ENCODE measurements at places on chromosomes 12 and 14. TPM values are rescaled to one million over a fixed set of nuclear protein-coding genes. Genes with fewer than 3 reads are reported as not detected.

GRCh38 chr12:67411562-67411961 lies 142.4 kb downstream of the CAND1 start:
- no peak for DNase-seq

- no peak for DNase-seq
Measured at GRCh38 chr14:85622986-85623685, 93.2 kb downstream of the FLRT2 start.

GRCh38 chr14:104680806-104681688 lies 8.4 kb upstream of the INF2 start:
- DNase-seq: no peak

DNA sequence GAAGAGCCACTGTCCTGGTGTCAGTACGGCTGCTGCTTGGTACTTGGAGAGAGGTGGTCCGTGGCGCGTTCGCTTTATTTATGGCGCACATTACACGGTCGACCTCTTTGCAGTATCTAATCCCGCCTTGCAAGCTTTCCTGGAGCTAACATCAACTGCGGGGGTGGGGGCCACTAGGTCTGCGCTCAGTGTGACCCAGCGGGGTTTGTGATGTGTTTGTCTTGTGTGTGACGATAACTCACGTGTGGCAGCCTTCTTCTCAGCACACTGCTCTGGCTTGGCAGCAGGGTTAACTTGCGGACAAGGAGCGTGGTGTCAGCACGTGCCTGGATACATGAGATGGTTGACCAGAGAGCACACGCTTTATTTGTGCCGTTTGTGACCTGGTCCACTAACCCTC lies 122.2 kb upstream of the RTL1 start:
- no peak for DNase-seq

DNA sequence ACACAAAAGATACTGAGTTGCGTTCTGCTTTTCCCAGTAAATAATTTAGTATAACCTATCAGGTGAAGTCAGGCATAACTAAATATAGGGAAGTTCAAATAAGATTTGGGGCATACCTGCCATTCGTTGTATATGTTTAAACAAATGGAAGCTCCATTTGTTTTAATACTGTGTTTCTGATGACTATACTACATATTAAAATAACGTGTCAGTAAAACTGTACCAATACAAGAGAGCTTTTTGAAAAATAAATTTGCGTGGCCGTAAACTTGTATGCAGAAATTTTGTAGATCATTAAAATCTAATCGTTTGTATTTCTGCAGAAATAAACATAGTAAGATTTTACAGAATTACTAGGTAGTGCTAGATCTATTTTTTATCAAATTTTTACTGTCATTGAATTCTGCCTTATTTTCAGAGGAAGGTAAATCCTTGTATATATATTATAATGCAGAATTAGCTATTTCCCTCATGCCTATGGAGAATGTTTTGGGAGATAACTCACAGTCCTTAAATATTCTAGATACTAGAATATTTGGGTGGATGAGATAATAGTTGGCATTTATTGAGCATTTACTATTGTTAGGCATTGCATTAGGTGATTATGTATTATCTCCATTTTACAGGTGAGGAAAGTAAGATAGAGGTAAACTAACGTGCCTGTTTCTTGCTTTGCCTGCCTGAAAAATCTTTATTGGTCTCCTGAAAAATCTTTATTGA lies 1.5 kb downstream of the SCFD1 start:
- no peak for DNase-seq

- DNase-seq: no peak
Measured at GRCh38 chr14:93028724-93029076, 87.0 kb downstream of the ITPK1 start.

The ACSM4 gene
- not detected for total RNA-seq

DNA sequence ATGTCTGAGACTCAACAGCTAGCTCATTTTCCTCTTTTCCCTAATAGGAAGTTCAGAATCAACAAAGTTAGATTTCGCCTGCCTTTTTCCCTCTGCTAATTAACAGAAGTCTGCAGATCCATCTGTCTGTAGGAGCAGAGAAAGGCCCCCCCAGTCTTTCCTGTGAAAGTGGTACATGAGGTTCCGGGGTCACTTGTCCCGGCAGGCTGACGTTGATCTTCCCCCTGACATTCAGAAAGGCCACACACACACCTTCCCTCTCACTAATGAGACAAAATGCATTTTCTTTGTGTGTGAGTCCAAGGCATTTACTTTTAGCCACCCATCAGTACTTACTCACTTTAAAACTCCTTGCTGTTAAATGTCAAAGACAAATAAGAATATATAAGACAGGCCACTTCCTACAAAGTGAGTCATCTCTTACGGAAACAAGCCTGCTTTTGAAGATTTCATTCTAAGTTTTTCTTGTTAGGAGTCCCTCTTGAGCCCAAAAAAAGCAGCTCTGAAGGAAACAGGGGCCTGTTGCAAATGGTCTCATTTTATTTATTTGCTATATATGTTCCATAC lies 138.7 kb downstream of the TTC7B start:
- DNase-seq: no peak

The POTEG gene
- not detected for total RNA-seq

All from glutamatergic neuron (in vitro differentiated cells).